Fibroblast of the conjunctiva (primary cell): ENCODE measurements at places on chromosomes 6 and 20.

- no peak for DNase-seq
Measured at GRCh38 chr6:131747821-131748353, 37.1 kb upstream of the CTAGE9 start.

GRCh38 chr6:170297576-170298330 lies 6.9 kb upstream of the DLL1 start:
- no peak for DNase-seq

GRCh38 chr6:83193747-83194566 lies 800 bp downstream of the RWDD2A start:
- peak; percentile 4 for DNase-seq

DNA sequence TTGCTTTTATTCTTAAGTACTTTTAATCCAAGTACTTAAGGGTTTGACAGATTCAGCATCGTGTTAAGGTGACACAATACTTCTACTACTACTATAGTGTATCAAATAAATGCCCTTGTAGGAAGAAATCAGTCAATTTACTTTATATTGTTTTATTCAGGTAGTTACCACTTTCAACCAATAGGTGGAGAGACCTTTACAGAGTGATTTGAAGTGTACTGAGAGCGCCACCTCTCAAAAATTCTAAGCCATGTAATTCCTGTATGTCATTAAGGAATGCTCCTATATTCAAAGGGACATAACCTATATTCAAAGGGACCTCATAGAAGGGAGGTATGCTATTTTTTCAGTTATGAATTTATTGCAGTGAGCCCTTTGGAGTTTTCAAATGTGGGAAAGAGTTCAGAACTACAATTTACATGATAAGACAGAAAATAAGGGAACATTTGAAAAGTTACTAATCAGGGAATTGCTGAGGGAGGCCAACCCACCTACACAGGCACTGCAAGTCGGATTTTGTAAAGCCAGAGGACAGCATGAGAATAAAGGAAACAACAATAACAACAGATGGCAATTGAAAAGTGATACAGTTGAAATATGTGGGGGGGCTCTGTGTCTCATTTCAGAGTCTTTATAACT lies 955.6 kb downstream of the TBC1D32 start:
- DNase-seq: peak; percentile 20

DNA sequence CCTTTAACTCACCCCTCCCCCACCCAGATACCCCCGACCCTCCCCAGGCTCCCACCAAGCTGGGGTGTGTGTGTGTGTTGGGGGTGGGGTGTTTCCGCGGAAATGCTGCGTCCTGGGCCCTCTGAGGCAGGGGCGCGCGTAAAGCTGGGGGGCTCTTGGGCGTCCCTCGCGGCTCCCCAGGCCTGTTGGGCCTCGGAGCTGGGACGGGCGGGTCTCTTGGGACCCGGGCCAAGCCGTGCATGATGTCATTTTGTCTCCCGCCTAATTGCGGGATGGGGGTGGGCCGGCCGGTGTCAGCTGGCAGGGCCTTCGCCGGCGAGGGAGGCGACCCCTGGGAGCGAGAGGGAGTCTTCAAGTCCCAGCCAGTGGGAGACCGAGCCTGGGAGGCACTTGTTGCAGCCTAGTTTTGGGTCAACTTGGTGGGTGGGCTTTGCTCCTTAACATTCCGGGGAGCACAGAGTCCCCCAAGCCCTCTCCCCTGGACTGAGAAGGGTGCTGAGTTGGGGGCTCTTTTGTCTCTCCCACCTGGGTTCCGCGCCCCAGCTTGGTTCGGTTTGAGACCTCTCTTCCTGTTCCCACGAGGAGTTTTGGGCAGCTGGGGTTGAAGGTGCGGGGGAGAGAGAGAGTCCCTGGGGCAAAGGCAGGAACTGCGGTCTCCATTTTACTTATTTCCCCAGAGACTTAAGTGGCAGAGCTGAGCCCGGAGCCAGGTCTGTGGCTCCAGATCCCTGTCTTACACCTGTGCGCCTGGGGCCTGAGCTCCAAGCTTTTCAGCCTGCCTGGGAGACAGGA lies 623 bp downstream of the MYBL2 start:
- no peak for DNase-seq
